ENCODE measurements at places on chromosomes 12 and 14.
A peak's percentile ranks its signal among the peaks of the same experiment; 100 is the strongest.

DNA sequence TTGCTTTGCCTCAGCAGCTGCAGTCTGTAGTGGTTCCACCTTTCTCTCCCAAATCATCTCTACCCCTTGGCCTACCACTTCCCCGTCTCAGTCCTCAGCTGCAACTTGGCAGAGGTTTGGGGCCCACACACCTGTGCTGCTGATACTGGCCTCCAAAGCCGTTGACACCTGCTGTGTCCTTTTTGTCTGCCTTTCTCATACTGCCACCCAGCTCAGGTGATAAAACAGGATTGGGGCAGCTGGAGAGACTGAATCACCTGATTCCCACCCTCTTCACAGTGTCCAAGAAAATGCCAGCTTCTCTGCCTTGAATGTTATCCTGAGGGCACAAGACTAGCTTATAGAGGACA, 103.7 kb downstream of the ETV6 start:
- DNase-seq = peak; percentile 43

GRCh38 chr14:88985654-88986053, 161.2 kb downstream of the TTC8 start:
- DNase-seq = no peak

- DNase-seq = no peak
Observed at GRCh38 chr14:34501004-34501580, 38.4 kb downstream of the EAPP start.

GRCh38 chr12:81339071-81339470, 261.2 kb downstream of the ACSS3 start:
- no peak for DNase-seq

DNA sequence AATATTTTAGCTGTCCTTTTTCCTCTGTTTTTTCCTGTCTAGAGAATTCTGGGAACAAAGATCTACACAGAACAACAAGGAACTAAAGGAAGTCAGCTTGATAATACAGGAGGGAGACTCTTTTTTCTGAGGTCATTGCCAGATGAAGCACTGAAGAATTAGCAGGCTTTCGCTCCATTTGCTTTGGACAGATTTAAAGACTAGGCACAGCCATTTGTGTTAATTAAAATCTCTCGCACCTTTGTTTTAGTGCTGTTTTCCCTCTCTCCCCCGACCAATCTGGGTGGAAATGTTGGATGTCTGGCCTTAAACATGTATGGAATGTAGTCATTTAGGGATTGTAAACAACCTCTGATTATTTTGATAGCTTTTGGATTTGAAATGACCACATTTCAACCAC, 9.6 kb upstream of the GPHN start:
- DNase-seq = no peak

- no peak for DNase-seq
Observed at GRCh38 chr12:26134540-26134939, 9.7 kb upstream of the BHLHE41 start.

- DNase-seq = no peak
Observed at GRCh38 chr12:22313963-22314330, 20.6 kb downstream of the ST8SIA1 start.

DNA sequence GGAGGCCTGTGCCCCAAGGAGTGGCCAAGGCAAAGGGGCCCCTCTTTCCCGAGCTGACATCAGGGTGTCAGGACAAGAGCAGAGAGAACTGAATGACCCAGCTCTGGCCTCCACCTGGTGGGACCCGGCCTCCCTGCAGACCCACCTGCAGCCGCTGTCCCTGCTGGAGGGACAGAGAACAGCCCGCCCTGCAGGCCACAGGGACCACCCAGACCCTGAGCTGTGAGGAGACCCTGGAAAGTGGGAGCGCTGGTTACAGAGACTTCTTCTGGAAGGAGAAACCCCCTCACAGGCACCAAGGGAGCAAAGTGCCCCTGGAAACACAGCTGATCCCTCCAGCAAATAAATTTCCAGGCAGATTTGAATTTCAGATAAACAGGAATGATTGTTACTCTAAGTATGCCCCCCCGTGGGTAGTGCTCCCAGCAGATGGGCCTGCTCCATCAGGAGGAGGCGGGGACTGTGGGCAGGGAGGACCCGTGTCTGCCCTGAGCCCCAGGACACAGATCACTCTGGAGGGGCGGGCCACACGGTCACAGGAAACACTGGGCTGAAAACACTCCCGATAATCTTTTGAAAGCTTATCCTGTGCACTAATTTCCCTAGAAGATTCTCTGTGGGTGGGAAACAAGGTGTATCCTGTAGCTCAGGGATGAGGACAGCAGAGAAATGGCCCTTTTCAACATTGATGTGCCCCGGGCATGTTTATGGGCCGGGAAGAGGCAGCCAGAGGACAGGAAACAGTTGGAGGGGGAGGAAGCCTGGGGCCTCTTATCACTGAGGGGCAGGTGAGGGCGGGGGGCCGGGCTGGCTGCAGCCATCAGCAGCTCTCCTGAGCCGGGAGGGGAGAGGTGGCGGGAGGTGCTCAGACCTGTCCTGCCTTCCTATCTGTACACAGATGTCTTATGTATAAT, 276.0 kb downstream of the ADGRD1 start:
- no peak for DNase-seq

DNA sequence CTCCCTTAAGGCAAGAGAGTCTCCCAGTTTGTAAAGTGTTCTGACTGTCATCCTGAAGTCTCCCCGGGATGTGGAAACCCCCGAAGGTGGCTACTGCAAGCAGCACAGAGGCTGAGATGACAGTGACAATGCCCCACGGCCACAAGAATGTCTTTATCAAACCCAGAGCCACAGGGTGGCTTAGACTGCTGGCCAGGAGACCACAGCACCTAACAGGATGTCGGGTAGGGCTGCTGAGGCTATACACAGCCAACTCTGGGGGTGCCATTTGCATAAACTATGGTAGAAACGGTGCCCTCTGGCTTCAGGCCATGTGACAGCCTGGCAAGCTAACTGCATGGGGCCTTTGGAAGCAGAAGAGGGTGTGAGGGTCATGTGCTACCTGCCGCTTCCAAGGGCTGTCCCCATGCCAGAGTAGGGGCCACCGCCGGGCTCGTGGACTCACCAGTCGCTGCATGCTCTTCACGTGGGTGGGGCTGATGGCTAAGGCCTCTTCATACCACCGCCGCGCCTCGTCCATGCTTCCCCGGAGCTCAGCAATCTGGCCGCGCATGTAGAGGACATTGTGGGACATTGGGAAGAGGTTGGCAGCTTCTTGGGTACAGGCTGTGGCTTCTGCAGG, 180.9 kb downstream of the CALM1 start:
- DNase-seq = no peak

GRCh38 chr12:51819736-51820525, 28.6 kb downstream of the FIGNL2 start:
- DNase-seq = no peak

- peak; percentile 69 for DNase-seq
Observed at GRCh38 chr12:4856596-4856995, 53.1 kb upstream of the KCNA1 start.

DNA sequence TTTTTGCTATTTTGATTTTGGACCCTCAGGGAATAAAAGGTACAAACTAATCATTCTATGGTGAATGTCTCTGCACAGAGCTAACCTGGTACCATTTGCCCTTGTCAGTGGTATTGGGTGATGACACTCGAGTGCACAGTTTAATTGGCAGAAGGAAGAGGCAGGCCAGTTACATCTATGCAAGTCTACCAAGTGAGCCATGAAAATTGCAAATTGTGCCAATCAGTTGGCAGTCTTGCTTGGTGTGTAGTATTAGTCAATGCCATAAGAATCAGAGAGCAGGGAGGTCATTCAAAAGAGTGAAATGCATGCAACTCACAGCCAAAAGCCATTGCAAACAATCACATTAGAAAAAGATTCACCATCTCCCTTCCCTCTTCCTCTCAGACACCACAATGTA, 479.6 kb downstream of the ADAMTS20 start:
- no peak for DNase-seq

GRCh38 chr12:124661341-124661740, 93.9 kb upstream of the NCOR2 start:
- no peak for DNase-seq

GRCh38 chr14:52553671-52554575, 1.3 kb downstream of the GPR137C start:
- DNase-seq = peak; percentile 81

DNA sequence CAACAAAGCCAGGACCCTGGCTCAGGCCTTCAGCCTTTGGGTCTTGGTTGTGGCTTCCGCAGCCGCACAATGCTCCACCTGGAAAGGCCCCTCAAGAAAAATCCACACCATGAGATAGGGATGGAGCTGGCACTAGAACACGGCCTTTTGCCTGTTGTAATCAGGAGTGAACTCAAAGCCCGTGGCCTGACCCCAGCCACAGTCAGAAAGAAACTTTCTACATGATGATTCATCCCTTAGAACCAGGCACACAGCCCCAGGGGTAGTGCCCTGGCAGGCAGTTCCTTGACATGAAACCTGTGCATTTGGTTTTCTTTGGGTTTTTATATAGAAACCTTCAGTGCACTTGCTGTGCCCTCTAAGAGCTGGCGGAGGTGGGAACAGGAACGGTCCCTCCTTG, 5.1 kb downstream of the CLMN start:
- no peak for DNase-seq

- DNase-seq = no peak
Observed at GRCh38 chr14:101192661-101193000, 289.1 kb upstream of the RTL1 start.

- no peak for DNase-seq
Observed at GRCh38 chr14:65731933-65732506, 319.5 kb downstream of the FUT8 start.

DNA sequence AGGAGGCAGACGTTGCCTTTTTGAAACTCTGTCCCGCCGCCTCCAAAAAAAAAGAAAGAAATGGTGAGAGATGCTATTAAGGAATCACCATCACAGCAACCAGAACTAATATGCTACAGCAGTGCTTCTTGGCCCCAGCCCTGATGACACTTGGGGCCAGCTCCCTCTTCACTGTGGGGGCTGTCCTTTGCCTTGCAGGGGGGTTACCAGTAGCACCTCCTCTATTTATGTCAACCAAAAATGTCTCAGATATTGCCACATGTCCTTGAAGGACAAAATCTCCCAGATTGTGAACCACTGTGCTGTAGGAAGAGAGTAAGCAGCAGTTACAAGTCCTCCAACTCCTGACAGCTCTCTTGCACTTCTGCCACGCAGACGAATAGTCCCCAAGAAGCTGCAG, 76.4 kb downstream of the LRRC74A start:
- no peak for DNase-seq

DNA sequence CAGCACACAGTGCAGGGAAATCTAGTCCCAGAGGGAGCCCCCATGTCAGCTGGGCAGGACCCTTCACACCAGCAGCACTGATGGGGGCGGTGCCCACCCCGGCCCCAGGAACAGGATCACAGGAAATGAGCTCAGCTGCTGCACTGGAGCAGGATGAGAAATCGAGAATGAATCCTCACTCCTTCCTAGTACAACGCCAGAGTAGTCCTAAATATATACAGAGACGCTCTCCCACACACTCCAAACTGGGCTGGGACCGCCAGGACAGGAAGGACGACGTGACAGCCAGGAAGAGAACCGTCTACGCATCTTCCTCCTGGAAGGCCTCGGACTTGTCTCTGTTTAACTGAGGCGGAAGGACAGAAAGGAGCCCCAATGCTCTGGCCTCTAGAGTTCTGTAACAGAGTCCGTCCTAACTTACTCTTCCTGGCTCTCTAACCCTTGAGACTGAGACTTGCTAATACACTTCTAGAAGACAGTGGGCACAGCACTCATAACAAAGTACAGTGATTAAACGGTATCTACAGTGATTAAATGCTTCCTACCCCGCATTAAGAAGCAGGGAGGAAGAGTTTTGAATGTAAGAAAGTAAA, 33.4 kb downstream of the CDC42BPB start:
- DNase-seq = no peak

DNA sequence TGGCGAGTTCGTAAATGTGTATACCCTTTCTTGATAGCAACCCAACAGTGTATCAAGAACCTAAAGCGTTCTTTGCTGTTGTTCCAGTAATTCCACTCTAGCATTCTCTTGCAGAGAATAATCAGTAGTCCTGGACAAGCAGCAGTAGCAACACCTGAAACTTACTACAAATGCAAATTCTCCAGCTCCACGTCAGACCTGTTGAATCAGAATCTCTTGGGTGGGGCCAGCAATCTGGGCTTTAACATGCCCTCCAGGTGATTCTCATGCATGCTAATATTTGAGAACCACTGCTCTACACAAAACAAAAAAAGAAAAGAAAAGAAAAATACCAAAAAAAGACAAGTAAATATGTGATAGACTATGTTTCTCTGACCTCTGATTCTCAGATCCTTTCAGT, 10.1 kb downstream of the PTGDR start:
- DNase-seq = no peak

GRCh38 chr14:63204407-63205043, at the start of gene RHOJ:
TSS of gene RHOJ (plus strand) at chr14:63204443. CDS start at chr14:63204870, 427 bp downstream.
- no peak for DNase-seq

- no peak for DNase-seq
Observed at GRCh38 chr12:131456301-131457027, 254.4 kb upstream of the SFSWAP start.

DNA sequence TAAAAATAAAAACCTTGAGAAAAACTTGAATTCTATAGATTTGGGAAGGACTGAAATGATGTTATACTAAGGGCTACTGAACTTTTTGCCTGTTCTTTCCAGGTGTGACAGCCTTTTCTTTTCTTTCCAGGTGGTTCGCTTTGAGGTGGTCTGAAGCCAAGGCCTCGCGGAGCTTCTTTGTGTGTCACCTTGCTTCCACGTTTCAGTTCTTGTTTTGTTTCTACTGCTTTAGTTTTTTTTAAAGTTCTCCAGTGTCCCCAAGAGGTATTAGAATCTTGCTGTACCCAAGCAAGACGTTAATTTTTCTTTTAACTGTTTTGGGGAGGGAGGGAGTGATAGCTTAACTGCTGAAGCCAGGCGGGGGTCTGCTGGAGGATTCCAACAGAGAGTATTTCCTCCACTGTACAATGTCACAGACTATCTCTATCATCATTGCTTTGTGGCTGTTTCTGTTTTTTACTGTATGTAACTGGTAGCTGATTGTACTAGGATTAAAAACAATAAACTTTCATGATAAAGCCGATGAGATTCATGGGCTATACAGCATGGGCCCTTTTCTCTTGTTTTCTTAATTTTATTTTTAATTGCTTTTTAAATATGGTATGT, 40.2 kb downstream of the PROX2 start:
- DNase-seq = no peak

- no peak for DNase-seq
Observed at GRCh38 chr12:66629138-66629870, 49.6 kb downstream of the GRIP1 start.

DNA sequence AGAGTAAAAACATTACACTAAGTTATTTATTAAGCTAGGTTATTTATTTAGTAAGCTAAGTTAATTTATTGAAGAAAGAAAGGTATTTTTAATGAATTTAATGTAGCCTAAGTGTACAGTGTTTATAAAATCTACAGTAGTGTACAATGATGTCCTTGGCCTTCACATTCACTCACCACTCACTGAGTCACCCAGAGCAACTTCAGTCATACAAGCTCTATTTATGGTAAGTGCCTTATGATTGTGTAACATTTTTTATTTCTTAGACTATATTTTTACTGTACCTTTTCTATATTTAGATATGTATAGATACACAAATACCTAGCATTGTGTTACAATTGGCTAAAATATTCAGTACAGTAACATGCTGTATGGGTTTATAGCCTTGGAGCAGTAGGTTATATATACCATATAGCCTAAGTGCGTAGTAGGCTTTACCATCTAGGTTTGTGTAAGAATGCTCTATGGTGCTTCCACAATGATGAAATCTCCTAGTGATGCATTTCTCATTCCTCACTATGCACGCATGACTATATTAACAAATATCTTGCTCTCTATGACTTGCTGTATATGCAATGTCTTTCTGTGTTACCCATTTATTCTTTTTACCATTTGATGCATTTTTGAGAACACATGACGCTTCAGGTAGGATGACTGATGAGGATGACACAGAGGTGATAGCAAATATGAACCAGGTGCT, 309.6 kb upstream of the ATXN7L3B start:
- no peak for DNase-seq

GRCh38 chr12:101743242-101743641, 4.0 kb upstream of the SYCP3 start:
- no peak for DNase-seq

All from DMS153 (cell line).